ENCODE measurements at places on chromosomes 12 and 14.

- H3K4me3 ChIP-seq: no peak overlapping the region
- no peak for DNase-seq
- H3K36me3 ChIP-seq: no peaks in the 10 kb centered on the region
- no peaks in the 10 kb centered on the region for H3K27me3 ChIP-seq
- no peaks in the 10 kb centered on the region for H3K4me1 ChIP-seq
Measured at GRCh38 chr12:127943481-127944210, 323.3 kb upstream of the TMEM132C start.

DNA sequence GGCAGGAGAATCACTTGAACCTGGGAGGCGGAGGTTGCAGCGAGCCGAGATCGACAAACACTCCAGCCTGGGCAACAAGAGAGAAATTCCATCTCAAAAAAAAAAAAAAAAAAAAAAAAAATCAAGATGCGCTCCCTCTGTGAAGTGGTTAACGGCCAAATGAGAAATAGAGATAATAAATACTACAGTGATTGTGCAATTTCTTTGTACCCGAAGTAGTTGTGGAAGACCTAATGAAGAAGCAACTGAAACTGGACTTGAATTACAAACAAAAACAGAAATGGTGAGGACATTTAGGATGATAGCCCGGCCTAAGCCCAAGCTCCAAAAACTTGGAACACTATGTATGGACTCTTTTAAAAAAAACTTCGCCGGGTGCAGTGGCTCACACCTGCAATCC, 44.2 kb upstream of the CDK17 start:
- H3K36me3 ChIP-seq: no peaks in the 10 kb centered on the region
- H3K4me3 ChIP-seq: no peak overlapping the region
- DNase-seq: no peak

DNA sequence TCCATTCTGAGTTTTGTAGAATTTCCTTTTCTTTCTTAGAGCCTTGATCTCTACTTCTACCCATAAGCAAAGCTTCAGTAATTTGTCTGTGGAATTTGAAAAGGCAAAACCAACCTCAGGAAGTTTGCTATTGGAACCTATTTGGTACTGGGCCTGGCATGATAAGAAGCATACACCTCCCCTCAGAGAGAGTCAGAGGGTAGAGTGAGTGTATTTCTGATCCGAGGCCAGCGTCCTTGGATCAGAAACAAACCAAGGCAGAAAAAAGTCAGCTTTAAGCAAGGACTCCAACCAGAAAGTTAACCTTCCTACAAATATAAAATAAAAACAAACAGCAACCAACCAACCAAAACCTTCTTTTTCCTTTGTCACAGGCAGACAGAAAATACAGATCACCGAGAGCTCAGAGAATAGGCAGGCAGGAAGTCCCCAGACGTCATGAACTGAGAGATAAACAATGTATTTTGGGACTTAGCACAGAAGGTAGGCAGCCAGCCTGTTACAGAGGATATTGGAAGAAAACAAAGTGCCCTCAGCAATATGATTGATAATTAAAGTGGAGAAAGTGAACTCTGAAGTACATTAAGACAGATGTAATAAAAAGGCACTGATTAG, 141.5 kb downstream of the NEDD1 start:
- DNase-seq: no peak
- no peaks in the 10 kb centered on the region for H3K4me1 ChIP-seq
- no peak overlapping the region for H3K27ac ChIP-seq
- H3K36me3 ChIP-seq: no peaks in the 10 kb centered on the region

DNA sequence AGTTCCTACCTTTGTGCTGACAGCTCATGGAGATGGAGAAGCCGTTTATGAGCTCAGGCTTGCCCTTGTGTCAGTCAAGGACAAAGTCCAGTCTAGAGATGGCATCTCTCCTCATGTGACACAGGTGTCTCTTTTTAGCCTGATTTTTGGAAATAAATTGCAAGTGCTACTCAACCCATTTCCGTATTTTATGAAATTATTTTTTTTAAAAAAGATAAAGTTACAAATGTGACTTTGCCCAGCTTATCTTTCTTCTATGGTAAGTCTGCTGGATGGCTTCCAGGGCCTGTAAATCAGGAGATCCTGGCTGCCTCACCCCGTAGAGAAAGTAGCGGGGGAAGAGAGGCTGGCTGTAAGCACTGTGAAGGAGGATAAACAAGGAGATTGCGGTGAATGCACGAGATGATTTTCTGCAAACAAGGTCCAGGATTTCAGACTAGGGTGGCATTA, 169.7 kb downstream of the MYRFL start:
- DNase-seq: no peak
- no peaks in the 10 kb centered on the region for H3K4me1 ChIP-seq
- no peak overlapping the region for H3K27ac ChIP-seq
- no peaks in the 10 kb centered on the region for H3K27me3 ChIP-seq
- H3K36me3 ChIP-seq: no peaks in the 10 kb centered on the region
- H3K4me3 ChIP-seq: no peak overlapping the region

GRCh38 chr12:15532364-15532977, 210.2 kb downstream of the PTPRO start:
- H3K4me1 ChIP-seq: no peaks in the 10 kb centered on the region
- H3K27ac ChIP-seq: no peak overlapping the region
- no peak overlapping the region for H3K4me3 ChIP-seq
- no peak for DNase-seq

DNA sequence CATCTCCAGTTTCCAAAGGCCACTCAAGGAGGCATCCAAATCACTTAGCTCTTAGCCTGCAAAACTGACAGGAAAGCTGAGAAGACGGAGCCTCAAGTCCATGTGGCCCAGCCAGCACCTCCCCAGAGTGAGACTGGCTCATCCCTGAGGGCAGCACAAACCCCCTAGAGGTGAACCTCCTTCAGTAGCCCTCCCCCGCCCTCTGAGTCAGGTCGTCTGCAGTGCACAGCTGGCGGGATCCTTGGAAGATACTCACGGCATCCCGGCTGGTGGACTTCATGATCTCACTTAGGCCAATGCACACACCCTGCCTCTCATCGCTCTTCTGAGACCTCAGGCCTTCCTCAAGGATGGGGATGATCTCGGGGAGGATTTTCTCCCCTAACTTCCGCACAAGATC, 24.1 kb upstream of the RAB35 start:
- no peaks in the 10 kb centered on the region for H3K4me1 ChIP-seq
- DNase-seq: no peak
- no peak overlapping the region for H3K27ac ChIP-seq
- no peak overlapping the region for H3K4me3 ChIP-seq
